Left renal cortex interstitium (tissue), 4 donors: ENCODE measurements at places on chromosomes 4 and X. TPM values are rescaled to one million over a fixed set of nuclear protein-coding genes. Genes with fewer than 3 reads are reported as not detected.
A peak's percentile ranks its signal among the peaks of the same experiment; 100 is the strongest.

DNA sequence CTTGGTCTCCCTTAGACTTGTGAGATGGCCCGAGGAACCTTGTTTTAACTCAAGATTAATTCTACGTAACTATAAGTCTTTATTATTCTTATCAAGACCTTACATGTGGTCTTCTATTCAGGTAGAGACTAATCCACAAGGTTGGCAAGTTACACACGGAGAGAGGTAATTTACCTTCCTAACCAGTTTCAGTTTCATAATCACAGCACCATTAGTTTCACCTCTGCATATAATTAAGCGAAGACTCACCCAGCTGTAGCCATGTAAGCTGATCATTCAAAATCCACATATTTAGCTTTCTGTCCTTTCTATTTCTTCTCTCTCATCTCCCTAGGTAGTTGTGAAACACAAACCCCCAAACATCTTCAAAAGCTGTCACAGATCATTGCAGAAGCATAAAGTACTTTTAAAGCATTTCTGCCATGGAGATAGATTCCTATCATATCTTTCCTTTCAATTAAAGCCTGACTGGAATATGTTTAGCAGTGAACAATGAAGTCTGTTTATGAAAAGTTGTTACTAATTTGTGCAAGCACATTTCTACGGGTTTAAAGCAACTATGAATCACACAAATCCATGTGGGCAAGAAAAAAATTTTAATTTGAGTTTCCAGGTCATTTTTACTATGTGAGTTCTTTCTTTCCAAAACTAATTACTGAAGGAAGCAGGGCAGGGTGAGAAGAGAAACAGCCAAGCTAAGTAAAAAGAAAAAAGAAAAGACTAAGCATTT, 78.5 kb downstream of the BTC start:
- DNase-seq, result peak; percentile 11

- no peak for DNase-seq
Measured at GRCh38 chrX:12975991-12976558, 1.2 kb downstream of the TMSB4X start.

- DNase-seq, result no peak
Measured at GRCh38 chrX:107384397-107385105, 64.9 kb upstream of the FRMPD3 start.

GRCh38 chrX:46209037-46209436, 336.2 kb downstream of the ZNF674 start:
- DNase-seq, result no peak

DNA sequence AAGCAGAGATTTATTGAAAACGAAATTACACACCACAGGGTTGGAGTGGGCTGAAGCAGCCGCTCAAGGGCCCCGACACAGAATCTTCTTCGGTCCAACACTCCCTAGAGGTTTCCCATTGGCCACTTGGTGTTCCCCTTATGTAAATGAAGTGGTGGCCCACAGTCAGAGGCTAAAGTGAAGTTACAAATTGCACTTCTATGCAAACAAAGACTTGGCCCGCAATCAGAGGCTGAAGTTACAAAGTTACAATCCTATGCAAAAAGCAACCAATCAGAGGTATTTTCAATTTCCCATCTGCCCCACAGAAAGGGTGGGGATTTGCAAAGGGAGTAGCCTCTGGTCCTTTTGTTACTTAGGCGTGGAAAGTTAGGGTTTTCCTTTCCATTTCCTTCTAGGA, 35.7 kb upstream of the SLC25A43 start:
- DNase-seq, result no peak

DNA sequence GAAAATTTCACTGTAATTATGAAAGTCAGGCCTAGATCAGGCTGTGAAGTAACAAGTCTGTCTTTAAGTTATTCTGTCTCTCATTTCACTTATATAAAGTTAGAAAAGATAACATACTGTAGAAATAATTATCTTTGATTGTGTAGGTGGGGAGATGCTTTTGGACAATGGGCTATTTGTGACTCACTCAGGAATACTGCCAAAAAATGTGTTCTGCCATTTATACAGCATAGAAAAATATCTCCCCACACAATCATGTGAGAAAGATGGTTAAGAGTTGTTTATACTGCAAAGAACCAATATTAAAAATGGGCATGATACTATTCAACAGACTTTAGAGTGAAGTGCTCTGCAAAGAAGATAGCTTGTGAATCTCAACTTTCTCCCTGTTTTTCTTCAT, 95.0 kb upstream of the GABRA2 start:
- DNase-seq, result no peak

DNA sequence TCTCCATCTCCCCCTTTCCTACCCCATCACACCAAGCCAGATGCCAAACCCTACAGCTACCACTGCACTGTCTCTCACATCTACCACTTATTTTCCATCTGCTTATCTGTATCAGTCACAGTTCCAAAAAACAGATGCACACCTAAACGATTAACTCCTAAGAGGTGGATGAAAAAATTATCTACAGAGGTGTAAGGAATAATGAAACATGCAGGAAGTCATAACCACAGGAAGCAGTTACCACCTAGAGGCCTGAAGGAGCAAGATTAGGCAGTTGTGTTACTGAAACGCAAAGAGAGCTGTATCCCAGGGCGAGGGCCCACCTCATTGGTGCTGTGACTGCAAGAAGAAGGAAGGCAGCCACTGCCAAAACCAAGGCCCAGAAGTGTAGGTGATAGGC, 87.8 kb upstream of the FAM241A start:
- no peak for DNase-seq

GRCh38 chr4:20297261-20297660, 45.6 kb downstream of the SLIT2 start:
- no peak for DNase-seq

GRCh38 chrX:14779580-14779979, 93.3 kb downstream of the FANCB start:
- no peak for DNase-seq

DNA sequence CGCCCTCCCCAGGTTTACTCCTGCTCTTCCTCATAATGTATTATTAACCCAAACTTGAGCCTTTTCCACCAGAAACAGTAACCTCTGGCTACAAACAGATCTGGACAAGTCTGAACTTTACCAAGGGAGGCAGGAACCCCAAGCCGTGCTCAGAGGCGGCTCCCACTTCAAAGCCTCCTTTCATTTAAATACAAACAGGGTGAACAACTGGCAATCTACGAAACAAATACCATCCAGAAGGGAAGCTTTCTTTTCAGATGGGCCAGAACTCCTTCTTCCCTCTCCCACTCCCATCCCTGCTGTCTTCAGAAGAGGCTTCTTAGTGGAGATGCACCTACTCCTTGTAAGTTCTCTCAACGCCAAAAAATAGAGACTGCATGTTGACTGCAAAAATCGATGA, 2.1 kb upstream of the GPC4 start:
- DNase-seq, result no peak

GRCh38 chr4:161869511-161869910, 294.3 kb downstream of the FSTL5 start:
- no peak for DNase-seq

GRCh38 chr4:172125443-172125842, 312.2 kb downstream of the GALNTL6 start:
- DNase-seq, result no peak

DNA sequence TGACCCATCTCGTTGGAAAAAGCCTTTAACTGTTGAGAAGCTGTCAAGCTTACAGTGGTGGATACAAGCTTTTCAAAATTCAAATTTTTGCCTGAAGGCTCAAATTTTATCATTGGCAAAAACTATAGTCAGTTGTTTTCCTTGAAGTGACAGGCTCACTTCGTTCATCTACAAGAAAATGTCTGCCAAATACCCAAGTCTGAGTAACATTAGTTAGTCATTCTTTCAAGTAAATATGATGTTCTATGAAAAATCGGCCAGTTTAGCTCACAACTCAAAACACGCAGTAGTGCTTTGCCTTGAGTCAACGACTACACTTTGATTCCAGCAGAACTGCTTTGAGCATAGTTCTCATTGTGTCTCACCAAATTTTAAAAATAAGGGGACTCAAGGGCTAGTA, 170.3 kb upstream of the MAMLD1 start:
- DNase-seq, result no peak

- DNase-seq, result no peak
Measured at GRCh38 chr4:20370274-20370673, 118.6 kb downstream of the SLIT2 start.

DNA sequence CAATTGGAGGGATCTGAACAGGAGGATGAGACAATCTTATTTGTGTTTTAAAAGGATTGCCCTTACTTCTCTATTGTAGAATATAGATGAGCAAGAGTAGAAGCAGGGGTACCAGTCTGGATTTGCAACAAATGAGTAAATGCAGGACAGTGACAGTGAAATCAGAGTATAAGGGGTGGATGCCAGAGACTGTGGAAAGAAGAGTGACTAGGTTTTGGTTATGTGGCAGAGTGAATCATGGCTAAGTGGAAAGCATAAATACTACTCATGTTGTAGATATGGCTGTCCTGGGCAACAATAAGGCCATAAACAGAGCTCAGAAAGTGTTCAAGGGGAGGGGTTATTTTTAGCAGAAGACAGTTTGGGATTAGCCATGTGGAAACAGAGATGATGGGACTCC, 6.0 kb upstream of the VSIG4 start:
- DNase-seq, result no peak

DNA sequence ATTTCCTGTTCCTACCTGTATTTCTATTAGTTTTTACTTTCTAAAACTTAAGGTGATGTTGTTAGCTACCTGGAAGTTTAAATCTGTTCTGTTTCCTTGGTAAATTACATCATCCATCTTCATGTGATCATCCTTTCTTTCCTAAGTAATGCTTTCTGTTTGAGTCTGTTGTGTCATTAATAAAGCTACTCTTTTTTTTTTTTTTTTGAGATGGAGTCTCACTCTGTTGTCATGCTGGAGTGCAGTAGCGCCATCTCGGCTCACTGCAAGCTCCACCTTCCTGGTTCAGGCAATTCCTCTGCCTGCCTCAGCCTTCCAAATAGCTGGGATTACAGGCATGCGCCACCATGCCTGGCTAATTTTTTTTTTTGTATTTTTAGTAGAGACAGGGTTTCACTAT, 73.3 kb downstream of the FIP1L1 start:
- DNase-seq, result no peak

GRCh38 chr4:38013461-38014366, 53.5 kb downstream of the PTTG2 start:
- DNase-seq, result no peak

- no peak for DNase-seq
Measured at GRCh38 chr4:108365551-108365950, 196.8 kb upstream of the LEF1 start.

DNA sequence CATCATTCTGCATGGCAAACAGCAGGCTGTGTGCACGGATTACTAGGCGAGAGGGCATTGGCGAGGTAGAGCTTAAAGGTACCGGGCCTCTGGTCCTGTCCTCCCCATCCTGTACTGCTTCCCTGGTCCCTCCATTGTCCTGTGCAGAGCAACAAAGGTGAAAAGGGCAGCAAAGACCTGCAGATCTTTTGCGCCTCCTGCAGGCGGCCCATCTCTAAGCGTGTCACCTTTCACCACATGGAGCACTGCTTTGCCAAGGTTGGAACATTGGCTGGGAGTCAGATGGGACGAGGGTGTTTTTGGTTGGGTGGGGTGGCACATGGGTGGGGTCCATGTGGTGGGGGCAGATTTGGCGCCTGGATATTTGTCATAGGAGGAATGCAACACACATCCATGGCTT, 64.7 kb upstream of the UXT start:
- no peak for DNase-seq

DNA sequence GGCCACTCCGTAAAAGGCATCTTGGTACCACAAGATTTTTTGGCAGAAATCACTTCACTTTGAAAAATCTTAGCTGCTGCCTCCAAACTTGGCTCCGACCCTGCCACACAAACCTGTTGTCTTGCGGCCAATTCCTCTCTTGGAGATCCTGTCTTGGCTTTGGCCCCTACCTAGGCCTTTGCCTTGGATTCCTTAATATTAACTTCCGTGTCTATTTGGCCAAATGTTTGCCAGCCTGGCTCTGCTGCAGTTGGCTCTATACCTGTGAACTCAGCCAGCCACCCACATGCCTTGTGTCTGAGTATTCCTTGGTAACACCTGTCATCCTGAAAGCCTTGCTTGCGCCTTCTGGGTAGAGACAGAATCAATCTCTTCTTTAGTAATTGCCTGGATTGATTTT, 12.5 kb downstream of the GRXCR1 start:
- no peak for DNase-seq

DNA sequence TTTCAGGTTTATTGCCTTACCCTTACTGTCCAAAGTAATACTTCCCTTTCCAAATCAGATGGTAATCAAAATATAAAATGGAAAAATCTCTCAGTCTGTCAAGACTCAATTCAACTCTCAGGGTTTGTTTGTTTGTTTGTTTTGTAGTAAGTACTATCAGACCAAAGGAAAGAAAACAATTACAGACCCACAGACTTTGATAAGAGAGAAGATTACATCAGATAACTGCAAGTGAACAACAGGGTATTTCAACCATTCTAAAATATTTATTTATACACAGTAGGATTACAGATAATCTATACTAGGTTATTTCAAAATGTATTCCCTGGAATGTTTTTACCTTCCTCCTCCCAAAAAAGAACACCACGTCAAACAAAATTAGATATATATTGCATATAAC, 28.9 kb downstream of the FBXO8 start:
- no peak for DNase-seq

DNA sequence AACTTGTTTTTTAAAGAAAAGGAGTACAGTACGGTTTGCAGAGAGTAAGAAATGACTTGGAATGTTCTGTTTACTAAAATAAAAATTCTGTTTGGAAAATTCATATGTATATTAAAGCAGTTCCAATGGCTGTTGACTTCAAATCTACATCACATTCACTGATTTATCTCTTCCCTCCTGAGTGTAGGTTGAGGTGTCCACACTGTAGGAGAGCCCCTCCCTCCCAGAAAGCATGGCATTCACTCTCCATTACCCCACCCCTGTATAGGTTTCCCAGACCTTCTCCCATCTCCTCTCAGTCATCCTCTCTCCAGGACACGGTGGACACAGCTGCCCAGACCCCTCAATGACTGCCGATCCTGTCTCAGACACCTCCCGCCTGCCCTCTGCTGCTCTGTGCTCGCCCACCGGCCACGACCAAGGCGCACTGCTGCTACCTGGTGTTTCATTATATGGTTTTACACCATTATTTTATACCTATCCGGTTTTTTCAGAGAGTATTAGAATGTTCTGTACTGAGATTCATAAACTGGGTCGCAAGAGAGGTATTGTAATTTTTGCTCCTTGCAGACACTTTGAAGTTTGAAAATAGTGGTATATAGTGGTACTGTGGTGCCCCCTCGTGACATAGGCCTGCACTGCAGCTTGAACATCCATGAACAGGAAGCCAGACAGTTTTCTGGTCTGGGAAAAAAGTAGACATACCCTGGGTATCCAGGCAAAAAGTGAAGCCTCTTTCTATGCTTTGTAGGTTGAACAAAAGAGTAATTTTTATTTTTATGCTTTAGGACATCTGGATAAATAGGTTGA, 38.8 kb upstream of the BEX4 start:
- DNase-seq, result no peak

PCYT1B gene
- polyA plus RNA-seq, result 2.2 TPM

TMEM31 gene
- 1.3 TPM for polyA plus RNA-seq

DCLK2 gene
- polyA plus RNA-seq, result 13.2 TPM

TRO gene
- 133 TPM for polyA plus RNA-seq

RPL36A gene
- 1,211 TPM for polyA plus RNA-seq

ERAS gene
- 0.16 TPM for polyA plus RNA-seq

FOXR2 gene
- polyA plus RNA-seq, result not detected

MBTPS2 gene
- polyA plus RNA-seq, result 36.2 TPM

TSPAN6 gene
- polyA plus RNA-seq, result 162 TPM

SPANXA2 gene
- not detected for polyA plus RNA-seq

SMR3A gene
- not detected for polyA plus RNA-seq

S100G gene
- not detected for polyA plus RNA-seq

HTN1 gene
- not detected for polyA plus RNA-seq

METAP1 gene
- 68.4 TPM for polyA plus RNA-seq
